ENCODE measurements at places on chromosomes 3 and 15. TPM values are rescaled to one million over a fixed set of nuclear protein-coding genes. Genes with fewer than 3 reads are reported as not detected.

- peak; percentile 22 for DNase-seq
Measured at GRCh38 chr3:45952456-45952855, 9.2 kb downstream of the CXCR6 start.

DNA sequence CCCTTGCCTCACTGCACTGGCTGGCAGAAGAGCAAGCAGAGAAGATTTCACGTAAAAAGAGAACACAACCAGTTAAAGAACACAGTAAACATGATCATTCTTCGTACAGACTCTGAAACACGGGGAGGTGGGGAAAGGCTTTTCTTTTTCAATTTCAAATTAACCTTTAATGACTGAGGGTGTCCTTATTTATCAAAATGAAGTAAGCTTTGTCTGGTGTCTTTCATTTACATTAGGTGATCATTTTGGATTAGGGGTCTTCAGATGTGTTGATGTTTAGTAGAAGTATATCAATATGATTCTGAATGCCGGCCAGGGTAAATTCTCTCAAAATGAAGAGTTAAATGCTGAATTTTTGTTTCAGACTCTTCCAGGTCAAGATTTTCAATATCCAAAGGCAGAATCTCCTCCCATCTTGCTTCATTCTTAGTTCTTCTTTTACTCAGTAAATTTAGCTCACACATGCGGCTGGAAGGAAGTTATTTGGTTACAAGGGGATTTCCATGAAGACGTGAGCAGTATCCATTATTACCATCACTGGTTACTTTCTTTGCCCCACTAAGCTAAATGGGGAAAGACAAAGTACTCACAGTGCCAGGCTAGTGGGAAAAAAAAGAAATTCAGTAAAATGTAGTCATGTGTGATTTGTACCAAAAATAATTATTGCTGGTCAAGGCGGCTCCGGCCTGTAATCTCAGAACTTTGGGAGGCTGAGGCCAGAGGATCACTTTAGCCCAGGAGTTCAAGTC is 272.2 kb upstream of the NR2F2 start:
- DNase-seq = no peak

DNA sequence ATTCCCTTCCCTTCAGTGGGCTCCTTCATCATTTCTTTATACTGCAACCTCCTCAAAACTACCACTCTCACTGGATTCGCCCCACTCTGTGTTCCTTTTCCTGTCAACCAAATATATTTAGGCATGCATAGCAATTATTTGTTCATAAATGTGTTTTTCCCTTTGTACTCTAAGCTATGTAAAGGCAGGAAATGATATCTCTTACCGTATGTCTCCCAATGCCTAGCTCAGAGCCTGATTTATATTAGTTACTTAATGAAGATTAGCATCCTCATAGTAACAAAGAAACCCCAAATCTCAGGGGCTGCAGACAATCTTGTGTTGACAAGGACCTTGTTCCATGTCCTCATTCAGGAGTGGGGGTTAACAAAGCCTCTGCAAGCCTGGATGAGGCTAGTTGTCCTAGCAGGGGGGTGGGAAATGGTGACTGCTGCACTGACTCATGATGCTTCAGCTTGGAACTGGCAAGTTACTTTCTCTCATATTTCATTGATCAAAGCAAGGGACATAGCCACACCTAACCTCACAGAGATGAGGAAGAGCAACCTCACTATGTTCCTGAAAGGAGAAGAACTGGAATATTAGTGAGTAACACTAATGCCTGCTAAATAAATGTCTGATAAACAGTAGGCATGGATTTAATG is 15.2 kb downstream of the PHLDB2 start:
- DNase-seq = no peak

- peak; percentile 84 for DNase-seq
Measured at GRCh38 chr15:28114721-28115622, 15.9 kb upstream of the OCA2 start.

DNA sequence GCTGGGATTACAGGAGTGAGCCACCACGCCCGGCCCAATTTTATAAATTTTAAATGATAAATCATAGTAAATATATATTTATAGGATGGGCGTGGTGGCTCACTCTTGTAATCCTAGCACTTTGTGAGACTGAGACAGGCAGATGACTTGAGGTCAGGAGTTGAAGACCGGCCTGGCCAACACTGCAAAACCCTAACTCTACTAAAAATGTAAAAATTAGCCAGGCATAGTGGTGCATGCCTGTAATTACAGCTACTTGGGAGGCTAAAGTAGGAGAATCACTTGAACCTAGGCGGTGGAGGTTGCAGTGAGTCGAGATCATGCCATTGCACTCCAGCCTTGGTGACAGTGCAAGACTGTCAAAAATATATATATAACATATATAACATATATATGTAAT is 26.4 kb downstream of the MFN1 start:
- no peak for DNase-seq

The TMEM212 gene
- not detected for total RNA-seq

- no peak for DNase-seq
Measured at GRCh38 chr15:99605490-99605931, 39.7 kb downstream of the MEF2A start.

The ACTC1 gene
- total RNA-seq = 0.55 TPM

The OPA1 gene
- 69.3 TPM for total RNA-seq

- no peak for DNase-seq
Measured at GRCh38 chr3:12175844-12176453, 17.2 kb upstream of the TIMP4 start.

GRCh38 chr3:195063581-195064193 is 207.3 kb downstream of the XXYLT1 start:
- DNase-seq = no peak

The CYP1A2 gene
- not detected for total RNA-seq

DNA sequence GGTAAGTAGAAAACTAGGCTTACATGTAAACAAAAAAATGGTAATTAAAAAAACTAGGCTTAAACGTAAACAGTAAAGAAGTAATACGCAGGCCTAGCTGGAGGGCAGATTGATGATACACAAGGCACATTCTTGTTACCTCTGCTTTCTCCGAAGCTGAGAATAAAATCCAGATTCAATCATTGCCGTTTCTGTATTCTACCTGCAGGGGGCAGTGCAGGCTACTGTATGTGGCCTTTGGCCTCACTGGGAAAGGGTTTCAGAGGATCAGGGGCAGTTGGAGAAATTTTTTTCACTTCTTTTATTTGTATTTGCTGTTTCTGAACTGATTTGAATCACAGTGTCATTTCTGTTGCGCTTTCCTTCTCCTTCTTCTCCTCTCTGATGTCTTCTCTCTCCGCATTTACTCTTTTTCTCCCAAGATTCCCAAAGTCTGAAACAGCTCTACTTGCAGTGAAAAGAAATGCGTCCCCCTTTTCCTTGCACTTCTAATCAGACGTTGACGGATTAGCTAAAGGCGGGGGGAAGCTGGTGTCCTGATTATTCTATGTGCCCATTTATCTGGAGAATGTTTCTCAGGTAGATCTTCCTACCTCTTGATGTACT is 67.1 kb upstream of the MCTP2 start:
- DNase-seq = no peak

DNA sequence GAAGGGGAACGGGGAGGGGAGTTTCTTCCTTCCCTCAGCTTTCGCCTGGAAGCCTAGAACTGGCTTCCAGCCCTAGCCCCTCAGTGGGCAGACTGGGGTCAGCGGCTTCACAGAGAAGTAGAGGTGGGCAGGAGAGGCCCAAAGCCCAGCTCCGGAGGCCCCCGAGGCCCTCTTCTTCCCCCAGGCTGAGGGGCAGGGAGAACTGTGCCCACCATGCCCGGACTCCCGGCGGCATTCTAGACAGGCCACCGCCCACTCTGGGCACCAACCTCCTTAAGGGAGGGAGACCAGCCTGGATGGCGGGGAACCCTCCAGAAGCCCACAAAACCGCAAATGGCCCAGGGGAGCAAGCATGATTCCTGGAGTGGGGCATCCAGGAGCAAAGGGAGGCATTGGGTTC is 17.9 kb downstream of the HAPLN3 start:
- no peak for DNase-seq

The SPRED1 gene
- 43.6 TPM for total RNA-seq

GRCh38 chr3:99954914-99955644 is 137.4 kb downstream of the CMSS1 start:
- no peak for DNase-seq

GRCh38 chr15:39594446-39595337 is 13.8 kb downstream of the THBS1 start:
- DNase-seq = no peak

DNA sequence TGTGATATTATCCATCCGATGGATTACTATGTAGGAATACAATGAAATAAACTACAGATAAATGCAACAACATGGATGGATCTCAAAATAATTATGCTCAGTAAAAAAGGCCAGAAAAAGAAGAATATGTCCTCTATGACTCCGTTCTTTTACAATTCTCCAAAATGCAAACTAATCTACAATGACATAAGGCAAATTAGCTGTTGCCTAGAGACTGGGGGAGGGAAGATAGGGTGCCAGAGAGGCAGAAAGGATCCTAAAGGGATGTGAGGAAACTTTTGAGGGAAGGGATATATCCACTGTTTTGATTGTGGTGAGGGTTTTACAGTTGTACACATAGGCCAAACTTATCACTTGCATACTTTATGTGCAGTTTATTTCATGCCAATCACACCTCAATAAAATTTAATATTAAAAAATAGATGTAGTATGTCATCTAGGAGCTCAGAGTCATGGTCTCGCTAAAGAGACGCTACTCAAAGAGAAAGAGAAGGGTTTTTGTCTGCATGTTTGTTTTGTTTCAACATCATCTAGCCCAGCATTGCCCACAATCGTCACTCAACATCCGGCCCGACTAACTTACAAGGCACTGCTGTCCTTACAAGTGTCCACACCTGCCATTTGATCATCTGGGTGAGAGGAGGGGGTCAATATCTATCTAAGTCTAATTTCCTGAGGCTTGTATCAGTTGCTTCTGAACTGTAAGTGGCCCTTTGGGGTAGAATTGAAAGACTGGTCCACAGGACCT is 29.5 kb downstream of the HES1 start:
- DNase-seq = no peak

The DPH6 gene
- total RNA-seq = 15.0 TPM

The RYK gene
- total RNA-seq = 57.6 TPM

The RBP2 gene
- 5.3 TPM for total RNA-seq
